GM13977 (cell line): ENCODE measurements at places on chromosomes 1 and 21.

- peak; percentile 42 for DNase-seq
Measured at GRCh38 chr1:178543290-178543607, 30.3 kb downstream of the TEX35 start.

GRCh38 chr1:193340331-193340730 lies 153.9 kb upstream of the B3GALT2 start:
- peak; percentile 12 for DNase-seq

GRCh38 chr1:111275079-111275478 lies 15.6 kb upstream of the CHIA start:
- DNase-seq = no peak

DNA sequence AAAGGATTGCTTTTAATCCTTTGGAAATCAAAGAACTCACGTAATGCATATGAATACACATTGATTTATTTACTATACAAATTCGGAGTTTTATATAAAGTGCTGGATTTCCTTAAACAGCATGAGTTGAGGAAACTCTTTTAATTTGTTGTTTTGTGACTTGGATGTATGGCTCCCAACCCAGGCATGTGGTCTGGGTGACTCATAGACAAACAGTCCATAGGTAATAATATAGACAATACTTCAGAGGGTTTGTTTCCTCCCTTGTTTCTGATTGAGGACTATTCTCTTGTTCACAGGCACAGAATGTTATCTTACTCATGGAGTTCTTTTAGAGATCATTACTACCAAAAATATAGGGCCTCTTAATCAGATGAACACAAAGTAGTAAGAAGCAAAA lies 43.8 kb downstream of the XPR1 start:
- DNase-seq = no peak

- no peak for DNase-seq
Measured at GRCh38 chr21:33205476-33205875, 24.3 kb upstream of the IFNAR2 start.

DNA sequence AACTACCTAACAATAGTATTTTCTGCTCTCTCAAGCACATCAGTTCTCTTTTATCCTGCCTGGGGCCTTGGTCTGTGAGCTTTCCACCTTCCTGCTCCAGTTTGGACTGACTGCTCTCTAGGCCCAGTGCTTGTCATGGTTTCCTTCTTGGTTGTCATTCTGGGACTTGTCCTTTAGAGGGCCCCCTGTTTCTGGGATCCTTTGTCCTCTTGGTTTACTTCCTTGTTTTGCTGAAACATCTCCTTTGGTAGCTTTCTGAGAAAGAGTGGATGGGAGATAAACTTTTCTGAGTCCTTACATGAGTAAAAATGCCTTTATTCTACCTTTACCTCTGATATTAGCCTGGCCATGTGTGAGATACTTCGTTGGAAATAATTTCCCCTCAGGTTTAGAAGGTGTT lies 4.7 kb downstream of the SLC1A7 start:
- DNase-seq = no peak

GRCh38 chr1:181139631-181140061 lies 51.1 kb downstream of the IER5 start:
- no peak for DNase-seq

DNA sequence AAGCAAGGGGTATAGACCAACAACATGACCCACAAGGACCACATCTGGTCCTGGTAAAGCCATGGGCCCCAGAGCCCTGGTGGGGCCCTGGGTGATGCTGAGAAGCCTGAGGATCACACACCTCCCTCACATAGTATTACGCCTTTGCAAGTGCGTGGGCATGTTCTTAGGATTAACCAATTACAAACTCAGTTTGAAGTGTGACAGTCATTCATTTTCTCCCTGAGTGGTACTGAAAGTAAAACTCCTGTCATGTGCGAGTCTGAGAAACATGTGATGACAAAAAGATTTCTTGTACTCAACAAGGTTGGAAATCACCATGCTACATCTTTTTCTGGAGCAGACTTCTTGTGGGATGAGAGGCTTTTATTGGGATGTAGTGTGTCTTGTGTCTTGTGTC lies 315.3 kb upstream of the DUSP10 start:
- no peak for DNase-seq

DNA sequence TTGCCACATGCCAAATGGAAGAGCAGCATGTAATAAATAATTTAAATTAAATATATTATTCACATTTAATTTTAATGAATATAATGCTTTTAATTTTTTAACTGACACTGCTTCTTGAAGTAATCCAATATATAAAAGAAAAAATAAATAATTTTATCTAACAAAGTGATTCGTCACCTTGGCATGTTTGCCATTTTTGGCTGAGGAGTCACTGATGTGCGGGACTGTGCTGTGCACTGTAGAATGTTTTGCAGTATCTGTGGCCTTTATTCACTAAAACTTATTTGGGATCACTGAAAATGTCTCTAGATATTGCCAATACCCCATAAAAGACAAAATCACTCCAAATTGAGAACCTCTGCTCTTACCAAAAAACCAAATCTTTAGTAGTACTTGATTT lies 807.8 kb downstream of the BRINP3 start:
- no peak for DNase-seq

- DNase-seq = no peak
Measured at GRCh38 chr1:93635614-93636543, 45.8 kb downstream of the BCAR3 start.

DNA sequence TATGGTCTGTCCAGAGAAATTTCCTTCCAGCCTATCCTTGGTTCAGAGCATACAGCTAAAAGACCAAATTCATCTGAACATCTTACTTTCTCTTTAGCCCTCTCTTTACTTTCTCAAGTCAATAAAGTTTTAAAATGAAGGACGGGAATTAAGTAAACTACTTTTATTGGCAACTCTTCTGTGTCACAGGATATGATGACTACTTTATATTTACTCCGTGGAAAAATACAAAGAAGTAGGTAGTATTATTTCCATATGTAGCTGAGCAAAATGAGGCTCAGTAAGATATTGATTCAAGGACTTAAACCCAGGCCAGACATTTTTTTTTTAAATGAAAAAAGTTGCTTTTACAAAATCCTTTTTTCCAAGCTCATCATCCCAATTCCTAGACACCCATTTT lies 151.2 kb upstream of the DPYD start:
- DNase-seq = no peak
